ENCODE measurements at places on chromosomes 5 and 9.

DNA sequence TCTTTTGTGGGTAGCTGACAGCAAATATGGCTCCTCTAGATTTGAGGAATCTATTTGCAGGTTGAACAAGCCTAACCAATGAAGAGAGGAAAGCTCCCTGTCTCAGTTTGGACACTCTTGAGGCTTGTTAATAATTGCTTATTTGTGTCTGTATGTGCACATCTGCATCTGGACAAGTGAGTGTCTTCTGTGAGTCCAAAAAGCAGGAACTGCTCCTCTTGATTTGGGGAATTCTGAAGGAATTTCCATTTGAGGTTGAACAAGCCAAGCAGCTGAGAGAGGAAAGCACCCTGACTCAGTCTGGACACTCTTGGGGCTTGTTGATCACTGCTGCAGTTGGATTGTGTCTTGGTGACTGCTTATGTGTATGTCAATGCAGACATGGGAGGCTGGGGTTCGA lies 211.6 kb downstream of the DTWD2 start:
- DNase-seq = no peak

GRCh38 chr5:155049569-155050383 lies 36.2 kb downstream of the KIF4B start:
- DNase-seq = no peak

- DNase-seq = no peak
Measured at GRCh38 chr5:154197801-154198491, 7.4 kb downstream of the GALNT10 start.

DNA sequence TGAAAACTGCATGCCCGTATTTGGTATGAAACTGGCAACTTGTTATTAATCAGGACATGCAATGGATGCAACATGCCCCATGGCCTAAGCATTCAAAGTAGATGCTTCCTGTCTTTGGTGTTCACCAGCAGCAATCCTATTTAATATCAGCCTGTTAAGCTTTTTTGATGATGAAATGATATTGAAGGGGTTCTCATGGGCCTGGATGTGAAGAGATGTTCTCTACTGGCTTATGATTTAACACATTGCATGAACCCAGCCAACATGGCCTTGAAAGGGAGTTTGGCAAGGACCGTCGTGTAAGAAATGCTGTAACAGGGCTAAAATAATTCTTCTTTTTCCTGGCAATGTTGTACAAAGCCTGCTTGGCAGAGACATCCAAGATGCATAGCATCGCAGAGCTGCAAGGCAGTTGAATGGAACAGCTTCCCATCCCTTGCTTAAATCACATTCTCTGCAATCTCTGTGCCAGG lies 111.2 kb downstream of the SMARCA2 start:
- no peak for DNase-seq

DNA sequence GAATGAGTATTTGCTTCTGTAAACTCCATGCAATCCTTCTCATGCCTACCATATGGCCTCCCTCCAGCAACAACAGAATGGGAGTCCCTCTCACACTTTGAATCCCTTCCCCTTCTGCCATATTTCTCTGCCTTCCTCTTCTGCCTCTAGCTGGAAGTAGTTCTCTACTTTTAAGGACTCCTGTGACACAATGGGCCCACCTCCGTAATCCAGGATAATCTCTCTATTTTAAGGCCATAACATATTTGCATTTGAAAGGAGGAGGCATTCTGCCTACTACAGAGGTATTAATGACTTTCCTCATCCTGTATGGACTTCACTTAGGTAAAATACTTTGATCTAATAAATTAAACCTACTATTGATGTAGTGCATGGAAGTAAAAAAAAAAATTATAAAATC lies 155.4 kb upstream of the ITGA1 start:
- DNase-seq = no peak

DNA sequence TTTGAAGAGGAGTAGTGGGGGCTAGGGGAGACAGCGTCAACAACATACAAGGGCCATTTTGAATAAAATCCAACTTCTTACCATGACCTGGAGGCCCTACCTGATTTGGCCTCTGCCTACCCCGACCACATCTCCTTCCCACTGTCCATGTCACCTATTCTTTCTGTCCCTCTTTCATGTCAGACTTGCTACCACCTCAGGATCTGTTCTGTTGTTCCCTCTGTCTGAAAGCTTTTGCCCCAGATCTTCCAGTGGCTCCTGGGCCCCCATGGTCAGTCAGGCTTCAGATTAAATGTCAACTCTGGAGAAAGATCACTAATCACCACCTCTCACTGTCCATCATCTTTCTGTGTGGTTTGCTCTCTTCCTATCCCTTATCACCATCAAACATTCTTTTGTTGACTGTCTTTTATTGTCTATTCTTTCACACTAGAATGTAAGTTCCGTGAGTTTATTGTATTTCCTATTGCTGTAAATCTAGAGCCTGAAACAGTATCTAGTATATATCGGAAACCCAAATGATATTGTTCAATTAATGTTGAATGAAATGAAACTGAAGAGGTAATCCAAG lies 31.2 kb upstream of the APC start:
- DNase-seq = no peak

GRCh38 chr5:125746917-125747316 lies 676.3 kb upstream of the GRAMD2B start:
- DNase-seq = no peak

DNA sequence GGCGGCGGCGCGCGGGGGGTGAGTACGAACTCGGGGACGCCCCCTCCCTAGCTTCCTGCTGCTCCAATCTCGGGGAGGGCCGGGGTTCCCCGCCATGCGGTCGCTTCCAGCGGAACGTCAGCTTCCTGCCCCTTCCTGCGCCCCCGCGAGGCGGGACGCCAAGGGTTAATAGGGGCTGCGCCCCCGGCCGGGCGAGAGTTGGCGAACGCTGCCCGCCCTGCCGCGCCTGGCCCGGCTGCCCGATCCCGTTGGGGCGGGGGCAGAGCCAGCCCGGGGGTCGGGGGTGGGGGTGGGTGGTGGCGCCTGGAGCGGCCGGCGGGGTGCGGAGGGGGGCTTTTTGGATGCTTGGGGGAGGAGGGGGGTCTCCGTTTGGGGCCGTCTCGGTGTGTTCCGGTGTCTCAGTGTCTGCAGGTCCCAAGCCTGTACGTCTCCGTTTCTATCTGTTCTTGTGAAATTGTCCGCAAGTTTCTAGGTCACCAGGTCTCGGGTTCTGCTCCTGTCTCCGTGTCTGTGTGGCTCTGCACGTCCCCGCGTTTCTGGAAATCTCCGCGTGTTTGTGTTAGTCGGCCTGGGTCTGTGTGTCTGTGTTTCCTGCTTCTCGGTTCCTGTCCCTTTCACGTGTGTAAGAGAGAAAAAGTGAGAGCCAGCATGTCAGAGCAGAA lies 789 bp downstream of the COL27A1 start:
- no peak for DNase-seq

- DNase-seq = no peak
Measured at GRCh38 chr9:99211746-99212145, 10.0 kb downstream of the ALG2 start.

DNA sequence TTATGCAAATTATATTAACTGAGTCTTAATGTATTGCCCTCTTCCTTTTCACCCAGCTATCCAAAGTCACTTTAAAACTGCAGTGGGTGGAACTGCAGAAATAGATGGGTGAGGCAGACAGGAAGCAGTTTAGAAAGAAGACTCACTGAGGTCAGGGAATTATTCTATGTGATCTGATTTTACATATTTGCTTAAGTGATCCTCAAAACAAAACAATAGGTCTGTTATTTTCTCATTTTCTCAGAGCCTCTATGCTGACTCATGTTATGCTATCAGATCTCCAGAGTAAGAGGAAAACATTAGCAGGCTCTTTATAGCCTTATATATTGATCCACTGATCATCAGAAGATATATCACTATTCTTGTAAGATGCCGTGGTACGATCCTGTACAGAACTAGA lies 63.5 kb downstream of the MRPS27 start:
- no peak for DNase-seq

GRCh38 chr5:93791518-93791972 lies 50.1 kb upstream of the POU5F2 start:
- no peak for DNase-seq
